ENCODE measurements at places on chromosomes 2 and 18.

DNA sequence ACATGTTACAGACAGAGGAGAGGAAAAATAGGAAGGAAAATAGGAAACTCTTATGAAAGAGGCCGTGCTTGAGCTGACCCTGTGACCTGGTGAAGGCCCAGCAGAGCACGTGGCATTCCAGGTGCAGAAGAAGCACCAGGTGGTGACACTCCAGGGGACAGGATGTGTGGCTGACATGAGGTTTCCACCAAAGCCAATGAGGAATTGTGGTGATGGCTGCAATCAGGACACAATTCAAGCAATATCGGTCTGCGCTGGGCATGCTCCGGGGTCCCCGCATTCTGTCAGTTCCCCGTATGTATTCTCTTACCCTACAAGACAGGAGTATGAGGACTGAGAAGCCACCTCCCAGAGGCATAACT, 504.2 kb downstream of the EIPR1 start:
- no peak for DNase-seq

DNA sequence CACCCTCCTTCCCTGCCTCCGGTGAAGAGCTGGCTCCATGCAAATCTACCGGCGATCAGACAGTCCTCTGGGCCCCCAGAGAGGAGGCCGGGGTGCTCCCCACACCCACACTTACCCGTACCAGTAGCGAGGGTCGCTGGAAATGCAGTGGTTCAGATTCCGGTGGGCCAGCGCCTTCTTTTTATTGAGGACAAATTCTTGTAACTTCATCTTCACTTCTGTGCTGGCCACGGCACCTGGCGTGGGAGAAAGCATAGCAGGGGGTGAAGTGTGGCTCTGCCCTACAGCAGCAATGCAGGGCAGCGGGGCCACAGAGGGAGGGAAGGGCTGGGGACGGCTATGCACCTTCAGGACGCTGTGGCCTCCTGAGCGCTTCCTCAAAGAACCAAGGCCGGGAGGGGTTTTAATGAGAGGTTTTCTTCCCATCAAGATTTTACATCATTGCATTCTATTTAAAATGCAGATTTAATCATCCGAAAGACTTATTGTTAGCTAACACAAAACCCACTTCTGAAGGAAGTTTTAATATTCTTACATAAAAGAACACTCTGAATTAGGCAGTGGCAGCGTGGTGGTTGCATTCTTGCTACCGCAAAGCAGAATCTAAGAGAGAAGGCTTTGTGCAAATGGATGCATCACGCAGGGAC, 237.0 kb downstream of the HDAC4 start:
- DNase-seq: no peak

DNA sequence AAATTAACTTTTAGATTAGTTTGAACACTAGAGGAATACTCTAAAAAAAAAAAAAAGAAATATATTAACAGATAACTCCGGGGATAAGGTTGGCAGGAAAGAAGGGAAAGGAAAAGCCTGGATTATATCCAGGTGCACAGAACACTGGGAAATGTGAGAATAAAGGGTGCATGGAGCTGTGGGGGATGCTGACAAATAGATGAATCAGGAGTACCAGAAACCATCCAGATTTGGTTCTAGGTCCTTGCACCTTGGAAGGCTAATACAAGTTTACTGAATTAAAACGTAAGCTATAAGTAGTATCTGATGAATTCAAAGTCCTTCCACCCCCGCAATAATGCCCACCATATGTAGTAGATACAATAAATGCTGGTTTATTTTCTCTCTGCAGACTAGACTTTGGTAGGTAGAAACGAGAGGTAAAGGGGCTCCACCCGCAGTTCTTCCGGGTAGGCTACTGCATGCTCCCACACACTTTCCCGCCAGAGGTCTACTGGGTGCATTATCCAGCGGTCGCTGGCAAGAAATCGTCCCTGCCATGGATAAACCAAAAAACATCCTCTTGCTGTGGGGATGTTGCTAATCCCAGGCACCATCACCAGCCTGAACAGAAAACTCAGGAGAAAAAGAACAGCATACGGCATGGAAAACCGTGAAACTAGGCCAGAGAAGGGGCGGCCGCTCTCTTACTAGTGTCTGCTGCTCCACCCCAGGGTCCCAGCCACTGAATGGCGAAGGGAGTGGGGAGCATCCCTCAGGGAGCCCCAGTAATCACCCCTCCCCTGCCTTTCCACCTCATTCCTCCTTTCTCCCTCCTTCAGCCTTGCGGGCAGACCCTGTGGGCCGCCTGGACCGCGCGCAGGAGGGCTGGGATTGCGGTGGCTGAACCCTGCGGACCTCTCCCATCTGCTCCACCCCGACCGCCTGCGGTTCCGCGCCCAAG, 1.5 kb downstream of the CNRIP1 start:
- DNase-seq: no peak

- no peak for DNase-seq
Observed at GRCh38 chr18:55386545-55386944, 201.4 kb downstream of the TCF4 start.

GRCh38 chr2:52821631-52822030, 946.0 kb upstream of the CHAC2 start:
- no peak for DNase-seq

- DNase-seq: peak; percentile 30
Observed at GRCh38 chr2:191869178-191869577, 22.3 kb upstream of the CAVIN2 start.

DNA sequence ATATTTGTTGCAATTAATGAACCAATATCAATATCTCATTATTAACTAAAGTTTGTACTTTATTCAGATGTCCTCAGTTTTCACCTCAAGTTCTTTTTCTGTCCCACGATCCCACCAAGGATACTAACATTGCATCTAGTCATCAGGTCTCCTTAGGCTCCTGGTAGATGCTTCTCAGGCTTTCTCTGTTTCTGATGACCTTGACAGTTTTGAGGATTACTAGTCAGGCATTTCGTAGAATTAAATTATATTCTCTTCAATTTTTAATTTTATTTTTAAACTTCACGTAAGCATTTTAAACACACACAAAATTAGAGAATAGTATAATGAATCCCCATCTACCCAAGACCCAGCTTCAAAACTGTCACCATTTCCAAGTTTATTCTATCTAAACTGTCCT, 5.6 kb upstream of the ACYP2 start:
- no peak for DNase-seq

- no peak for DNase-seq
Observed at GRCh38 chr18:13105059-13105458, 113.5 kb upstream of the LDLRAD4 start.

- DNase-seq: no peak
Observed at GRCh38 chr18:79524181-79525078, 128.7 kb downstream of the NFATC1 start.

DNA sequence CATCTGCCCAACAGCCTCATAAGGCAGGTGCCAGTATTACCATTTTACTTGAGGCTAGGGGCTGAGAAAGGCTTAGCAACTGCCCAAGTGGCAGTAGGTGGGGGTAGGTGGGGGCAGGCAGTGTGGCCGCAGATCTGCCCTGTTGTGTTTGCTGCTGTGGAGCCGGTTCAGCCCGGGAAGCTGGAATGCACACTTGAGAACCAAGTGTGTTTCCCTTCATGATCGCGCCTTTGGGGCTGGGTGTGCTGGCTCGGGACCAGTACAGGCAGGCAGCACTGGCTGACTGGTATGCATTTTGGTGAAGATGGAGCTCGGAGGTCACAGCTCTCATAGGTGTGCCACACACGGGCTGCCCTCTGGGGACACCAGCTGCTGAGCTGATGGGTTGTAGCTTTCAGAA, 85.1 kb downstream of the CABLES1 start:
- DNase-seq: no peak

DNA sequence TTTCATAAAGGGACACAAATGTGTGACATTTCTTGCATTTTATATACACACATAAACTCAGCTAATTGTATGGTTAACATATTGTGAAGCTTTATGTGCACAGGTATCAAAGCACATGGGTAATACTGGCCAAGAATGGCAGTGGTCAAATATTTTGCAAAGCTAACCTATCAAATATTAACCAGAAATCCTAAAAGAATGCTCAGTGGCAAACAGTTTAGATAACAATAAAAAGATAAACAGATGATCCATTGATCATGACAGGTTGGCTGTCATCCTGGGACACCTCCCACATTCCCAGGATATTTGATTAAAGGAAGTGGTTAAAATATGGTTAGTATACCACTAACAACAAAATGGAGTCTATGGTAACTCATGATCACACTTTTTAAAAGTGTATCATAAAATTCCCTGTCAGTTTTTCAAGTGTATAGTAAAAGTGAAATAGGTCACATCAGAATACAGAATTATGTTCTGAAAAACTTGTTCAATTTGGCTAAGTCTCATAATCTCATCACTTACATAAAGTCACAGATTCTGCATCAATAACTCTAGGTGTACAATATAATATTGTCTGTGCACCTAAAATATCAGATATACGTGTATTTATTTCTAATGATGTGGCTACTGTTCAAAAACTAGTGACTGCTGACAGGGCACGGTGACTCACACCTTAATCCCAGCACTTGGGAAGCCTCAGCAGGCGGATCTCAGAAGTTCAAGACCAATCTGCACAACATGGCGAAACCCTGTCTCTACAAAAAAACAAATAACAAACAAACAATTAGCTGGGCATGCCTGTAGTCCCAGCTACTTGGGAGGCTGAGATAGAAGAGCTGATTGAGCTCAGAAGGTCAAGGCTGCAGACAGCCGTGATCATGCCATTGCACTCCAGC, 48.9 kb downstream of the CDH2 start:
- DNase-seq: no peak

GRCh38 chr2:118851650-118852049, 4.2 kb upstream of the EN1 start:
- no peak for DNase-seq

- DNase-seq: peak; percentile 65
Observed at GRCh38 chr2:148989882-148990493, 48.5 kb upstream of the LYPD6B start.

- no peak for DNase-seq
Observed at GRCh38 chr2:221541131-221541735, 30.9 kb downstream of the EPHA4 start.

Measured in Calu3 (cell line).